Stimulated activated CD4-positive, alpha-beta T cell treated with anti-CD3 and anti-CD28 coated beads, TNF-alpha, amount 100 ng/mL, for 24 hours (primary cell): ENCODE measurements at places on chromosomes 5 and 9.

- no peak for DNase-seq
These were observed 108.2 kb downstream of the UBE2R2 start for GRCh38 chr9:33924978-33925797.

DNA sequence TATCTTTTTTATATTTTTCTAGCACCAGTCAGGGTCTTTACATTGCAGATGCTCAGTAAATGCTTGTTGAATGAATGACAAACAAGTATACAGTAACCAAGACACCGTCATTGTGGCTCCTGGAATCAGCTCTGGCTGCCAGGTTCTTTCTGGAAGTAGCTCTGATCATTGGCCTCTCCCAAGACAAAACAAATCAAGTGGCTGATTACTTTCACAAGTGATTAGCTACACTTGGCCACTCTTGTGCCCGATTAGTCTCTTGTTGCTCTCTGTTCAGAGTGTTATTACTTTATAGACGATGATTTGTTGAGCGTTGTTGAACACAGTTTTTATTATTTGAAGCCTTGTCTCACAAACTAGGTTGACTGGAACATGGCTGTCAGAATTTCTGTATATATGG, 119.6 kb upstream of the TLX3 start:
- DNase-seq: no peak

DNA sequence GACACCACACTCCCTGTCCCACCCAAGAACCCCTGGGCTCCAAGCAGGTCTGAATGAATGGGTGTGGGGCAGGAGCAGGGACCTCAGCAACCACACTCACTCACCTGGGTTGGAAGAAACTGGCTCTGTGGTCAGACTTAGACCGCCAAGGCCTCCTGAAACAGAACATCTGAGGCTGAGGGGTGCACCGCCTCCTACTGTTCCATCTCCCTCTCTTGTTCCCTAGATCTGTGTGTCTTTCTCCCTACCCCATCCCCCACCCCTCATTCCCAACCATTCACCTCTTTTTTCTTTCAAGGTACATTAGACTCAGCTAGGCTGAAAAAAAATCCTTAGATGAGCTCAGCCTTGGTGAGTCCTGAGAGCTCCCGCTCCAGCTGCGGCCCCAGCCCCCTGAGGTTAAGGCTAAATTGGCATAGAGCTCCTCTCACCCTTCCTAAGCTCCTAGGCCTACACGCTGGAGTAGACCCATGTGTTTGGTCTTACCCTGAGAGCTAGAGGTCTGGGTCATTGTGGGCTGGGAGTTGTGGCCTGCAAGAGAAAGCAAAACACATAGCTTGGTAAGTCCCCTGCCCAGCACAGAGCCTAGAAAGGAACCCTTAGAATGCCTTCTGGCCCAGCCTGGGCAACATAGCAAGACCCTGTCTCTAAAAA, 4.8 kb downstream of the ECSCR start:
- DNase-seq: no peak

DNA sequence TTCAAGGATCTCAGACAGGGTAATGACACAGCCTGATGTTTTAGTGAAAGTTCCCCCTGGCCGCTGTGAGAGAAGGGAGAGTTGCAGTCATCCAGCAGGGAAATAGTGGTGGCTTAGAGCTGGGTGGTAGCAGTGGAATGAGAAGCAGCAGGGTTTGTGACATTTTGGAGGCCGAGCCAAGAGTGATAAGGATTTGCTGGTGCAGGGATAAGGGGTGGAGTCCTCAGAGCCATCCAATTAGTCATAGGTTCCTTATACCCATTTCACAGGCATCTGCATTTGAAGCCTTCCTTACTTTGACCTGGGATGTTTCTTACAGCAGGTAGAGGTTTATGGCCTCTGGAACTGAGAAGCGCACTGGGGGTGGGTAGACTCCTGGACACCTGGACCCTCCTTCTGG, 12.8 kb downstream of the JADE2 start:
- no peak for DNase-seq

- no peak for DNase-seq
These were observed 507.1 kb downstream of the TLE4 start for GRCh38 chr9:80078826-80079225.

DNA sequence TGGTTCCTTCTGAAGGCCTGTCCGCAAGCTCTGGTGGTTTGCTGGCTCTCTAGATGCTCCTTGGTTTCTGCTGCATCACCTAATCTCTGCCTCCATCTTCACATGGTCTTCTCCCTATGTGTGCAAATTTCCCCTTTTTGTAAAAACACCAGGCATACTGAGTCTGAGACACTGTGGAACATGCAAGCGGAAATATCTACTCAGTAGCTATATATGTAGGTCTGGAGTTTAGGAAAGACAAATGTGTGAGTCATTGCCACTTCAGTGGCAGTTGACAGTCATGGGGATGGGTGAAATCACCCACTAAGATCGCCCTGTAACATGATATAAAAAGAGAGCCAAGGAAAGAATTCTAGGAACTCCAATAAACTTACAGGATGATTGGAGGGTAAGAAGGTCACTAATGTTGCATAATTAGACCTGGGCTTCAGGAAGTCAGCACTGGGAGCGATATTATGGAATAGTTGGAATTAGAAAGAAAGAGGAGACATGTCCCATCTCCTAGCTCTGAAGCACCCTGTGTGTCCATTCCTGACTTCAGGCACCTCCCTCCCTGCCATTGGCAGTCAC, 22.7 kb upstream of the UBLCP1 start:
- DNase-seq: no peak
